ENCODE measurements at places on chromosomes 2 and 18.
A peak's percentile ranks its signal among the peaks of the same experiment; 100 is the strongest.

GRCh38 chr2:94956797-94957391 is 68.6 kb upstream of the MAL start:
- DNase-seq, result peak; percentile 10

DNA sequence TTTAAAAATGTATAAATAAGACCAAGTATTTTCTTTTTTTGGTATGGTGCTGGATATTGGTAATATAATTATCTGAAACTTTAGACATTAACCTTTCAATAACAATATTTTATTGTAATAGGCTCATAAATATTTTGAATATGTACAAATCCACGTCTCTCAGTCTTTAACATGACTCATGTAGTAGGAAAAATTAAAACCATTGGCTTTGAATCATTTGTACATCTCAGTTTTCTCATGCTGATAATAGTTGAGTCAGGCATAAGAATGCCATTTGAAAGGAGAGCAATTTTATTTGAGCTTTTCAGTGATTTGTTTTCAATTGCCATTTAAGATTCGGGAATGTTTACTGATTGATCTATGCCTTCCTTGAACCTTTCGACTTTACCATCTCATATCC is 364.8 kb downstream of the TGIF1 start:
- peak; percentile 70 for DNase-seq

GRCh38 chr2:230153390-230153976 is 66.3 kb downstream of the SP110 start:
- DNase-seq, result no peak

- no peak for DNase-seq
These were observed 8.9 kb upstream of the MAL start for GRCh38 chr2:95016616-95017015.

DNA sequence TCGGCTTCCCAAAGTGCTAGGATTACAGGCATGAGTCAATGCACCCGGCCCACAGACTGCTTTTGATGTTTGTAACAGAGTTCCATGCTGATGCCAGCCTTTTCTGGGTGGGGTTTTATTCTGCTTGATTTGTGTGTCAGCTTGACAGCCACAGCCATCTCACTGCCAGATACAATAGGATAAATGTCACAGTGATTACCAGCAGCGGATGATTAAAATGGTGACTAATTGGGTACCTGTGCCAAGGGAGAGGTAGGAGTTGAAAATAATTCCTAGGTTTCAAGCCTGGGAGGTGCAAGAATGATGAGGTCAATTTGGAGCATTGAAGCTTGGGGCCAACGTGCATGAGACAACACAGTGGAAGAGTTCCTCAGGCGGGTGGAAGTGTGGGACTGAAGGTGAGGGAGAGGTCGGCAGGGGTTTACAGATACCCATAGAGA is 39.4 kb downstream of the SH2D6 start:
- no peak for DNase-seq

GRCh38 chr2:129015397-129016285 is 697.0 kb upstream of the HS6ST1 start:
- no peak for DNase-seq

DNA sequence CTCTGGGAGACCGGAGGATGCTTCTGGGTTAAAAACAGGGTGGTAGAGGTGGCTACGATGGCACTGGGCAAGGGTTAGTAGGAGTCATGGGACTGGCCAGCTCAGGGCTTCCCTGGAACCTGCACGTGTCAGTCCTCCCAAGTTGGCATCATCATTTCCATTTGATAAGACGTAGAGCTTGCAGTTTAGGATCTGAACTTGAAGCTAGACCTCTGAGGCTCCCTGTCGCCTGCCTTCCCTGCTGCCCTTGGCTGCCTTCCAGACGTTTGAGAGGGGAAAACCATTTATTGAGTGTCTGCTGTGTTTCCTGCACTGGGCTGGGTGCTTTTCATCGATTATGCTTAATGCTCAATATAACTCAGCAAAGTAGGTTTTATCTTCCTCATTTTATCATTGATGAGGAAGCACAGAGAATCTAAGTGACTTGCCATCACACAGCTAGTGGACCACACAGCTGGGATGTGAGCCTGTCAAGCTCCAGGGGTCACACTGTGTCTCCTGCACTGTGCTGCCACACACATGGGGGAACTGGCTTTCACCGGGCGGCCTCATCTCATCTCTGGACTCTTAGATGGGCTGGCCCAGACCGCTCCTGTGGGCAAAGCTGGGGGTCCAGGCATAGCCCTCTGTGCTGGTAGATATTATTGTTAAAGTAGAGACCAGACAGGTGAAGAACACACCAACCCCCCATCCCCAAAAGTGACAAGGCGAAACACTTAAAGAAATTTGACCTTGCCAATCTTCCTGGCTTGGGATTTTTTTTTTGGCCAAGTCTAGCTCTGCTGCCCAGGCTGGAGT is 7.8 kb downstream of the NT5DC4 start:
- DNase-seq, result no peak

- DNase-seq, result no peak
These were observed 1.1 kb downstream of the COBLL1 start for GRCh38 chr2:164840458-164840929.

DNA sequence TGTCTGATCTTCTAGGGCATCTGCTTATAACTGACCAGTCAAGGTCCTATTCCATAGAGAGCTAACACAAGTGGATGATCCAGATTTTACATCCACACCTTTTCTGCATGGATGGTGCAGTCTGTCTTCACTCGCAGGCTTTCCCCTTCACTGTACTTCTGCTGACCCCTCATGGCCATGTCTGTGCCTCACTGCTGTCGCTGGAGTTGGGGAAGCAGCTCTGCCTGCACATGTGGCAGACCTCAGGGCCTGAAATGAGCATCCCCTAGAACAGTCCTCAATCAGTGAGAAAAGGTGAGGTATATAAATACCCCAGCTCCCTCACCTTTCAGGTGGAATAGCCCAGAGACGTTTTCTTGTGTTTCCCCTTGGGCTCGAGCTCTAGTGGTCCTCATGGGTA is 233.8 kb downstream of the ANKRD36B start:
- no peak for DNase-seq

DNA sequence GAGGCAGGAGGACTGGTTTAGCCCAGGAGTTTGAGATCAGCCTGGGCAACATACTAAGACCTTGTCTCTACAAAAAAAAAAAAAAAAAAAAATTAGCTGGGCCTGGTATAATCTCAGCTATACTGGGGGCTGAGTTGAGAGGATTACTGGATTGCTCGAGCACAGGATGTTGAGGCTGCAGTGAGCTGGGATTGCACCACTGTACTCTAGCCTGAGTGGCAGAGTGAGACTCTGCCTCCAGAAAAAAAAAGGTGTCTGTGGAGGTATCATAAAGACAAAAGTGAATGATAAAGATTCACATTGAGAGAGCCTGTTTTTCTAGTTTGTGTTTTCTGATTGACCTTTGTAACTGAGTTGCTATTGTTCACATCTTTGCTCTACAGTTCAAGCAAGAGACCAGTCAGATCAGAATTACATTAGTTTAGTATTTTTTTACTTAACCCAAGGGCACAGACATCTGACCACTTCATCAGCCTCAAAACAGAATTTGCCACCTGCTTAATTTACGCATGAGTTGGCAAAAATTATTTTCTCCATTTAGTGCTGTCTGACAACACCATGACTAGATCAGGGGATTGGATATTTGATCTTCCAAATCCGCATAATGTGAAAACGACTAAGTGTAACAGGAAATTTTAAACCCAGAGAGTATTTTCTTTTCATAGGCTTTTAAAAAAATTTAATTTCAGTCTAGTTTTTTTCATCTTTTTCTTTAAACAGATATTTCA is 271.0 kb downstream of the TGIF1 start:
- DNase-seq, result no peak

DNA sequence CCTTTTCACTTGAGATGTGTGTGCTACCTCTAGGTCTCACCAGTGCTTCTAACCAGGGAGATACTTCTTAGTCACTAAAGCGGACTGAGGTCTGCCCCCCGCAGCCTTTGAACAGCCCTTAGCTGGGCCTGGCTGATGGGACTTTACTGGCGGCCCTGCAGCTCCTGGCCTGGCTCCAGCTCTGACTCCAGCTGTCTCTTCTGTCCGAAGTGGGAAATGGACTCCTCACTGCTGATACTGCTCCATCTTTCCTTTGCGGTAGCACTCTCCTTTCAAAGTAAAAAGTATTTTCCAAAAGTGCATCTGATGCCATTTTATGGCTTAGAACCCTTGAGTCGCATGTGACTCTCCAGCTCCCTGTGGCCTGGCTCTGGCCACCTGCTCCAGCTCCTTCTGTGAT is 64.5 kb downstream of the ATP9B start:
- DNase-seq, result no peak

GRCh38 chr2:174210862-174211261 is 37.5 kb downstream of the OLA1 start:
- no peak for DNase-seq

GRCh38 chr2:136060416-136060815 is 57.5 kb downstream of the CXCR4 start:
- DNase-seq, result peak; percentile 7

GRCh38 chr2:43218155-43218701 is 8.2 kb downstream of the ZFP36L2 start:
- DNase-seq, result peak; percentile 49

DNA sequence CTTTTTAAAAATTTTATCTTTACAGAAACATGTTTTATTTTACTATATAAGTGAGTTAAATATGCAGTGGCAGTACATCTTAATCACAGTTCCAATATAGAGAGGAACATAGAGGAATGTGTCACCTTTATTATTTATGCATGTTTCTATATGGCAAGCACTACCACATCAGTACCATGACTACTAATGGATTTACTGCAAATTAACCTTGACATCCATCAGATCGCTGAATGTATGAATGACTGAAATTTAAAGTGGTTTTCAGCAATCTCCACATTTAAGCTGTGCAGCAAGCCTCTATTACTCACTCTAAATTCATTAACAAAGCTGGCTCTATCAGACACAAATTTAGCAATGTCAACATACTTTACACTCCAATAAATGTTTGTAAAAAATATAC is 790.6 kb downstream of the NRXN1 start:
- DNase-seq, result no peak

DNA sequence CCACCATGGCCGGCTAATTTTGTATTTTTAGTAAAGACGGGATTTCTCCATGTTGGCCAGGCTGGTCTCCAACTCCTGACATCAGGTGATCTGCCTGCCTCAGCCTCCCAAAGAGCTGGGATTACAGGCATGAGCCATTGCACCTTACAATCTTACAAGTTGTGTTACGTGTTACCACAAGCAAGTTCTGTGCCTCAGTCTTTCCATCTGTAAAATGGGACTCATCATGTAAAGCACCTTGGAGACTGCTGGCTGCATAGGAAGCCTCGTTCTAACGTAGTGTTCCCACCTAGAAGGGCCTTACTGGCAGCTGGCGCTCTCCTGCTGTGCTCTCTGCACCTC is 10.0 kb downstream of the DNAJB2 start:
- no peak for DNase-seq

- DNase-seq, result peak; percentile 94
These were observed 163.8 kb upstream of the STK17B start for GRCh38 chr2:196335221-196335634.

DNA sequence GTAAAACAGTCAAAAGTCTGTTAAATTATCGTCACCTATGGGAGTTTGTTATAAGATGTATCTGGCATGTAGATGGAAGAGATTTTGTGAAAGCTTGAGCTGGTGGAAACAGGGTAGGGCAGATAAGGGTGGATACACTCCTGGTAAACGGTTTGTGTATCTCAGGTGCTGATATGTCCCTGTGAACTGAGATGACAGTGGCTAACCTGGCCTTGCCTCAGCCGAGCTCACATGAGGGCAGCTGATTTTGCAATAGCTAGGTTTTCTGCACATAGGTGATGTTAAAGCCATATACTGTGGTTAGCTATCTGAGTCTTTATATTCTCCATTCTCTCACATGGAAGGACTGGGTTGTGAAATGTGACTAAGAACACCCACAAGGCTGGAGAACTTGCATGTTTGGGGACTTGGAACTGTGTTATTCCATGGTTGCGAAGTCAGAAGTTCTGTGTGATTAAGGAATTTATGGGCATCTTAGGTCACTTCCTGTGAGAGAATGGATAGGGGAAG is 205.1 kb downstream of the TPGS2 start:
- DNase-seq, result peak; percentile 43

GRCh38 chr2:151191001-151191400 is 70.7 kb downstream of the RBM43 start:
- no peak for DNase-seq

GRCh38 chr18:28485918-28486317 is 309.0 kb upstream of the CDH2 start:
- no peak for DNase-seq

- DNase-seq, result no peak
These were observed 75.7 kb downstream of the MBOAT2 start for GRCh38 chr2:8927510-8928455.

GRCh38 chr2:172204309-172204708 is 101.6 kb upstream of the DLX2 start:
- no peak for DNase-seq

GRCh38 chr2:40341198-40341597 is 110.7 kb downstream of the SLC8A1 start:
- DNase-seq, result no peak

- no peak for DNase-seq
These were observed 75.5 kb downstream of the SLC66A2 start for GRCh38 chr18:79875931-79876461.

DNA sequence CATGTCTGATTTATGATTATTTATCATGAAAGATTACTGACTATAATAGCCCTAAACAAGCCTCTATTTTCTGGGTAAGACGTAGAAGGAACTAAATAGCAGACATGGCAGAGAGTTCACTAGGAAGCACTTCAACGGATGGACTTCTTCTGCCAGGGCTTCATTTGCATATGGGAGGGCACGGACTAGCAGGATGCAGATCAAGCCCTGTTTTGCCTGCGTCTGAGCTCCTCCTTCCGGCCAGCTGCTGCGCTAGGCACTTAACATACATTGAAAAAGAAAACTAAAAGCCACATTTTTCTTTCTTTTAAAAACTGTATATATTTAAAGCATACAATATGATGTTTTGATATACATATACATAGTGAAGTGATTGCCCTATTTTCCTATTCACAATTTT is 340.0 kb upstream of the MEX3C start:
- peak; percentile 2 for DNase-seq

GRCh38 chr2:43345391-43345813 is 119.0 kb upstream of the ZFP36L2 start:
- peak; percentile 24 for DNase-seq

DNA sequence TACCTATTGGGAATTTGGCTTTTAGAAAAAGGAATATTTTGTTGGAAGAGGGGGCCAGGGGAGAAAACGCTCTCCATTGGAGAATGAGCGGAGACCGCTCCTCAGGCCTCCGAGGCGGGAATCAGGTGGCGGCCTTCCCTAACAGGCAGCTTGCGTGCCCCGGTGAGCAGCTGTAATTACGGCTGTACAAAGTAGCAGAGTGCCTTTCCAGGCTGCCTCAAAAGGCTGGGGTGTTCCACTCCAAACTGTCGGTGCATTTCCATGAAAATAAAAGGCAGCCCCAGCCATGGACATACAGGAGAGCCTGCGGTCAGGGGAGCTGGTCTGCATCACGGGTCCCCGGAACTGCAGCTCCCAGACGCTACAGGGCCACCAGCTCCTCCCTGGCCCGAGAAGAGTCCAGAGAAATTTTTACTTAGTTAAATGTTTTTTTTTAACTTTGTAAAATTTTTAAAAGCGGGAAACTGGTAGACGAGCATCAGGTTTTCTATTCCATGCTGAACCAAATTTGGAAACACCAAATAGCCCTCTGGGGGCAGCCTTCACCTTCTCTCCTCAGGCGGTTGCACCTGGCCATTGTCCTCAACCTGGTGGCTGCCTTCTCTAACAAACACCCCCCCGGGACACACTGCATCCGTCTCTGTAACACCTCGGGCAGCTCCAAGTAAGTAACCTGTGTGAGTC is 209.3 kb upstream of the SALL3 start:
- no peak for DNase-seq
